ENCODE measurements at places on chromosomes 13 and 19.

GRCh38 chr19:44664976-44665375 is 6.3 kb upstream of the CEACAM19 start:
- DNase-seq: no peak

DNA sequence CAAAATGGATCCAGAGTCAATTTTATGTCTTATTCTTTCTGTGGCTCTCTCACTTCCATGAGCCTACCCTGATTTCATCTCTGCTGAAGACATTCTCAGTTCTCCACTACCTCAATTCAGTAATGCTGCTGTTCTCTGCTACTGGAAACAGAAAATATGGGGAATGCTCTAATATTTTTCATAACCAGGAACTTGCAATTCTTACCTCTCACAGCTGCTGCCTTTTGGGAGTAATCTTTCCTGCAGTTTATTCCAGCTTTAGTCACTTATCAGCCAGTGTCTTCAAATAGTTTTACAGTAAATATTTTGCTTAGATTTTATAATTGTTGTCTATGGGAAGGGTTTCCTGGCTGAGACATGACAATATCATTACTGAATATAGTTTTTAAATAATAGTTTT is 145.1 kb upstream of the UFM1 start:
- DNase-seq: no peak

DNA sequence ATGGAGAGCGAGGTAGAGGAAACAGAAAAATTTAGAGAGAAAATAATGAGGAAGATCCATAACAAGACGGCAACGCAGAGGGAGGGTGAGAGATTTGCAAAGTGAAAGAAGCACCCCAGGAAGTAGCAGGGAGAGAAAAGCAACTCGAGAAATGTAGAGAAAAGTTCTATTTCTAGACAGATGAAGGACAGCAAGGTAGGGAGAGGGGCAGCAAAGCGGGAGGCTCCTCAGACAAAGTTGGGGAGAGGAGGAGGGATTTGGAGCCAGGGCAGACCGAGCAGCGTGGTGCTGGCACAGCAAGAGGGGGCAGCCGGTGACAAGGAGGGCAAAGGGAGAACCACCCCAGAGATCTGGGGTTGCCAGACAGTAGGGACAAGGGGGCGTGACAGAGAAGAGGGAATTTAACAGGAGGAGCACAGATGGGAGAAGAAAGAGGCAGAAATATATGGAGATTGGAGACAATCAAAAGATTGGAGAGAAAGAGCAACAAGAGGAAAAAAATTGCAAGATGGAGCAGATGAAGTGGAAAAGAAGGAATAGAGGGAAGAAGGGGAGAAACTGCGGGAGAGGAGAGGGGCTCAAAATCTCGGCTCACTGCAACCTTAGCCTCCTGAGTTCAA is 989 bp downstream of the ZNF766 start:
- DNase-seq: no peak

DNA sequence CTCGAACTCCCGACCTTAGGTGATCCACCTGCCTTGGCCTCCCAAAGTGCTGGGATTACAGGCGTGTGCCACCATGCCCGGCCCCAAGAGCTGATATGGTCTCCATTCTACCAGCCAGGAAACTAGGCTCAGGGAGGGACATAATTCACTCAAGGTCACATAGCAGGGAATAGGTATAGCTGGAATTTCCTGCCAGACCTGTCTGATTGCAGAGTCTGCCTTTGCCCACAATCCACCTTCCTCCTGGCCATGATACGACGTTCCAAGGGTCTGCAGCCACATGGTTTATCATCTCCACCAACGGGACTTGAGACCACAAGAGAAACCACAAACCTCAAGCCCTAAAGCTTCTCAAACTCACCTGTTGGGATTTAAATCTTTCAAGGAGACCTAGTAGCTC is 32.0 kb downstream of the ZNRF4 start:
- DNase-seq: no peak

DNA sequence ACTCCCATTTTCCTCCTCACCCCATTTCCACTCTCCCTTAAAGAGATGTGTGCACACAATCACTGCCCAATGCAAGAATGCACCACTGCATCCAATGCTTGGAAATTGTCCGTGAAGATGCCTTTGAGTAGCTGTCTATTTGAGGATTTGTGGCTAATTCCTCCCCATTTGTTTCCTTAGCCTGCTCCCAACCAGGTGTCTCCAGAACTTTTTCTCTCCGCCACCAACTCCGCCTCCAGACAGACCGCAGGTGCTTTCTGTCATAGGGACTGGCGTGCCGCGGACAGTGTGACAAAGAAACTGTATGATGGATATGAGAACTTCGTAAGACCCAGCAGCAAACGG is 461 bp upstream of the TM9SF2 start:
- no peak for DNase-seq

- no peak for DNase-seq
These were observed 899.8 kb downstream of the GPC5 start for GRCh38 chr13:92297971-92298942.

GRCh38 chr13:40648841-40649240 is 17.6 kb downstream of the FOXO1 start:
- no peak for DNase-seq

GRCh38 chr19:42038666-42039065 is 31.3 kb downstream of the GRIK5 start:
- DNase-seq: no peak

GRCh38 chr19:17294051-17294891 is 9.0 kb downstream of the ABHD8 start:
- DNase-seq: no peak

- no peak for DNase-seq
These were observed 834.5 kb downstream of the GPC5 start for GRCh38 chr13:92232871-92233270.

DNA sequence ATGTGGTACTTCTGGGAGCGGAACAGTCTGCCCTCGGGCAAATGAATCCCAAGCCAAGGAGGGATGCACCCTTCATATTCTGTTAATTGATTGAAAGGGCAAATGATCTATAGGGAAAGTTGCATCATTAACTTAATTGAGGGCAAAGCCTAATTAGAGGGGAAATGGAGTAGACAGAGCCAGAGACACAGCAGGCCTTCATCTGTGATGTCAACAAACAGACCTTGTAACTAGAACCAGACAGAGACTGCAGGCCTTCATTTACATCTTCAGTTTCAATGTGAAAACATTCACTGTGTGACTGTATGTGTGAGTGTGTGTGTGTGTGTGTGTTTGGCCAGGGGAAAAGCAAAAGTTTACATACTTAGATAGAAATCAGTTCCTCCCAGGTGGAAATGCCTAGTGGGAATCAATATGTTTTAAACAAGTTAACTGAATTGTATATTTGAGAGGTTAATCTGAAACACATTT is 126.4 kb downstream of the SPRY2 start:
- DNase-seq: no peak

DNA sequence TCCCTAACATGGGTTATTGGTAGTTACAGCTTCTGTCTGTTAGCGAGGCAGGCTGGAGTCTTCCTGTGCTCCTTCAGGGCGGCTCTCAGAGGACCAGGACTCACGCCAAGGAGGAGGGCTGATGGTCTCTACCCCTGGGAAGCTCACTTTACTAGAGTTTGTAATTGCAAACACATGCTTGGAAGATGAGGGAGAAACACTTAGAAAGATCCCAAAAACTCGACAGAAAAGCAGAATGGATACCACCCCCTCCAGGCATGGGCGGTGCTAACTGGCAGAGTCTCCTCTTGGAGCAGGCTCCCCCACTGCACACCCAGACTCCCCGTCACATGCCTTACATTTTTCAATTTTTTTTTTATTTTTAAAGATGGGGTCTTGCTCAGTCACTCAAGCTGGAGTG is 62.0 kb downstream of the PARP4 start:
- DNase-seq: no peak

- no peak for DNase-seq
These were observed 146.7 kb downstream of the SLITRK6 start for GRCh38 chr13:85652491-85652890.

- no peak for DNase-seq
These were observed 47.4 kb downstream of the MTUS2 start for GRCh38 chr13:28867564-28867963.

GRCh38 chr19:39070888-39071287 is 13.3 kb upstream of the ACP7 start:
- DNase-seq: no peak

DNA sequence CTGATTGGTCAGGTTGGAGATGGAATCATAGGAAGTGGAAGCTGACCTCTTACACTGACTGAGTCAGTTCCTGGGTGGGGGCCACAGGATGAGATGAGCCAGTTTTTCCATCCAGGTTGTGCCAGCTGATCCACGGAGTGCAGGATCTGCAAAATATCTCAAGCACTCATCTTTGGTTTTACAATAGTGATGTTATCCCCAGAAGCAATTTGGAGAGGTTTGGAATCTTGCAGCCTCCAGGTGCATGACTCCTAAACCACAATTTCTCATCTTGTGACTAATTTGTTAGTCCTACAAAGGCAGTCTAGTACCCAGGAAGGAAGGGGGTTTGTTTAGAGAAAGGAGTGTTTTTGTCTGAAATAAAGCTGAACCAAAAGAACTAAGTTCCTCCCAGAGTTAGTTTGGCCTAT is 212.8 kb downstream of the SLITRK6 start:
- DNase-seq: no peak

DNA sequence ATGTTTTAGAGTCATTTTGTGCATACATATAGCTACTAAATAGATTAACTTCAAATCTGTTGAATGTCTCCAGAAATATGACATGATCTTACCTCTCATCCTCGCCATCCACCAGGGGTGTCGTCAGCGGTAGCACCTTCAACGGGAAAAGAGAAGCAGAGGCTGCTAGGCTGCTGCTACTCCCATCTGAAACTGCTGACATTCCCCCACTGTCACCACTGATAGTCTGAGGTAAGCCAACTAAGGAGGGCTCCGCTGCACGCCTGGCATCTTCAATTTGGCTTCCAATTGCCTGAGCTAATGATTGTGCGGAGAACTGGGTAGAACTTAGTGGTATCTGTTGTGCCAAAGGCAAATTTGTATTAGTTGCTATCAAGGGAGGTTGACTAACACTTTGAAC is 3.1 kb downstream of the TSC22D1 start:
- DNase-seq: no peak

DNA sequence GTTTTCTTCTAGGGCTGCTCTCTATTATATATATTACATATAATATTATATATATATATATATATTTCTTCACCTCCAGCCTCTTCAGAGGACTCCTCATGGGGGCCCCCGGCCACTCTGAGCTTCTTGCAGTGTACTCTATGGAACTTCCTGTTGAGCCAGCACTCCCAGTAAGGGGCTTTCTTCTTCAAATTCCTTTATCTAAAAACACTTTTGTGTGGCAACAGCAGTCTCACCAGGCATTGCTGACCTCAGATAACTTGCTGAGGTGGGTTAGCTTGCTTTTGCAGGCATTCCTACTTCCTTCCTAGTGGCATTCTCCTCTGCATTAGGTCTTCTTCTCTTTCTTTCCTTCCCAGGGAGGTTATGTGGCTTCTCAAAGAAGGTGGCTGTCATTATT is 381.5 kb downstream of the MYO16 start:
- DNase-seq: no peak

GRCh38 chr13:97385146-97385545 is 48.8 kb upstream of the RAP2A start:
- no peak for DNase-seq

DNA sequence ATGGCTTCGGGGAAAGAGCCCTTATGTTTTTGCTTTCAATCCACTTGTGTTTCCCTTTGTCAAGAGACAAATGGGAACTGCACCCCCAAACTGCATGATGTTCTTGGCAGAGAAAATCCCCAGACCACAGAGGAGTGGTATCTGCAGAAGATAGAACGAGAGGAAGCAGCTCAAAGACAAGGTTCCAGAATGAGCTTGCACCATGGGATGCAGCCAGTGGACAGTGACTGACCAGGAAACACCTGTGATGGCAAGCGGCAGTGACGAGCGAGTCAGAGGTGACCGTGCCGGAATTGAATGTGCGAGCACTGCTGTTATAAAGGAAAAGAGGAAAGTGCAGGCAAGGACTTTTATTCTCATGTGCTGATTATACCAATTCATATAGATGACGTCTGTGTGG is 46.3 kb downstream of the IRS2 start:
- DNase-seq: no peak

DNA sequence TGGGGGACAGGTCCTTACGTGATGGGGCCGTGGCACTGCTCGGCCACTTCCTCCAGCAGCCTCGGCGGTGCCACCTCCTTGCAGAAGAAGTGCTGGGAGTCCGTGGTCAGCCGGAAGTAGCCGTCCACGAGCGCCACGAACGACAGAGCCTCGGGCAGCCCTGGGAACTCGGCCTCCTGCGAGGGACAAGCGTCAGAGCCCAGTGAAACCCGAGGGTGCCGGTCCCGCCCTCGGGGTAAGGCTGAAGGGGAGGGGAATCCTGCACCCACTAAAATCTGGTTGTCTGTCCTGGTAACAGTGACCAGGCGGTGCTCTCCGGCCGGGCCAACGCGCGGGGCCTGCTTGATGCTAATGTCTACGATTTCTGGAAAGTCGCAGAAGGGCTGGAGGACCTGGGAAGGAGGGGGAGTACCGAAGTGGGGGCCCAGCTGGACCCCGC is 6.4 kb downstream of the JAK3 start:
- DNase-seq: no peak

DNA sequence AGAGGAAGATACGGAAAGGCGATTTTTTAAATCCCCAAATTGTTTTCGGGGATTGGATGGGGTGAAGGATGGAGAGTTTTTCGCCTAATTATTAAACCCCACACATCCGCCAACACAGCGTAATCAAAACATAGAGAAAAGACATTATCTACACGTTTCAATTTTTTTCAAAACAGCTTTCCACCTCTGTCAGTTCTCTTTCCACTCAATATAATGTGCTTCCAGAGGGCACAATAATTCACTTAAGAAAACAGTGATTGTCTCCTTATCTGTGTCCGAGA is 435 bp upstream of the OBI1 start:
- DNase-seq: no peak

DNA sequence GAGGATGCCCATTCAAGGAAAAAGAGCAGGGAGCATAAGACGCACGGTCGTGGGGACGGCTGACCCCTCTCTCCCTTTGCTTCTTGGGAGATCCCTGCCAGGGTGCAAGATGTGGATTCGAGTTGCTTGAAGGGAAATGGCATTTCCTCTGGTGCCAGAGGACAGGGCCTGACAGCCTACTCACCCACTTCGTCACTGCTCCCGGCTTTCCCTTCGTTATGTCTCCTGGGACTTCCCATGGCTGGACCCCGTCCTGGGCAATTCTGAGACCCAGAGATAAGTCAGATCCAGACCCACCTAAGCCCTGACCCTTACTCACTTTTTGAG is 1.2 kb downstream of the TBC1D17 start:
- no peak for DNase-seq
